Activated CD4-positive, alpha-beta T cell treated with anti-CD3 and anti-CD28 coated beads, Interleukin-2, Interleukin-4, amounts not matched to agents 100 ng/mL and 50 ng/mL, durations not matched to agents 16 hours and 8 hours (primary cell): ENCODE measurements at places on chromosomes 5 and 9.
A peak's percentile ranks its signal among the peaks of the same experiment; 100 is the strongest.

DNA sequence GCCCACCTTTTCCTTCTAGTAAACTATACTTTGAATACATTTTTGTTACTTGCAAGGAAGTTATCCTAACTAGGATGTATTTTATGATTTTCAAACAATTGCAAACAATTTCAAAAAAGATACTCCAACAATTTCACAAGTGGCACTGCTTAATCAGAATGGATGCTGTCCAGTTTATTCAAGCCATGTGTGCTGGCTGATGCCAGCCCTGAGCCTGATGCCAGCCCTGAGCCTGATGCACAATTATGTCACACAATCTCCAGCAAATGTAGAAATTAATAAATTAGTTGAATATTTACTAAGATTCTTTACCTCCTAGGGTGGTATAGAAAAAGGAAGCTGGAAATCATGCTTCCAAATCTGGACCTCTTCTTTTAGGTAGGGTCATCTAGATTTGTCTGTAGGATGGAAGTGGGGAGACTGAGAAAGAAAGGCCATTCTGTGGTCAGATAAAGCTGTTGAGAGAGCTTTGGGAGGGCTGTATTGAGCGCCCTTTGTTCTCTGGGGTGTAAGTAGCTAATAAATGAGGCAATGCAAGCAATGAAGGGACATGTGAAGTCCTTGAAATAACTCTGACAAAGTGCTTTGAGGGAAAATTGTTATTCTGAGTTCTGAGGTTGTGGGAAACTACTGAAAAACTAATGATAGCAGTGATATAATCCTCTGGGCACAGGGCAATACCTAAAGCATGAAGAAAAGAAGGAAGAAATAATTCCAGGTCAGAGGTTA, 5.8 kb upstream of the C6 start:
- no peak for DNase-seq

DNA sequence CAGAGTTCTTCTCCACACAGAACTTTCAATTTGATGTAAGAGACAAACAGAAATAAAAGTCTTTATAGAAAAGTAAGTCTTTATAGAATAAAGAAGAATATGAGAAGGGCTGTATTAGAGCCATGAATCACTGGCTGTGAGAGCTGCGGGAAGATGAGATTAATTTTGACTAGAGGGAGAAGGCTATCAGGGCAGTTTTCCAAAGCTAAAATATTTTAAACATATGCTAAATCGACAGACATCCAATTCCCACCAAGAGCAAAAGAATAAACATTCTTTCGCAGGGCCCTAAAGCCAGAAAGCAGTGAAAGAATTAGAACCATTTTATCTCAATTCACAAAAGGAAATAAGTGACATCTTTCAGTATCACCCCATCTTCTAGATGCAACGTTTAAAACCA, 208.3 kb upstream of the MAP3K1 start:
- DNase-seq = no peak

GRCh38 chr9:137136881-137137607, 1.9 kb upstream of the GRIN1 start:
- no peak for DNase-seq

DNA sequence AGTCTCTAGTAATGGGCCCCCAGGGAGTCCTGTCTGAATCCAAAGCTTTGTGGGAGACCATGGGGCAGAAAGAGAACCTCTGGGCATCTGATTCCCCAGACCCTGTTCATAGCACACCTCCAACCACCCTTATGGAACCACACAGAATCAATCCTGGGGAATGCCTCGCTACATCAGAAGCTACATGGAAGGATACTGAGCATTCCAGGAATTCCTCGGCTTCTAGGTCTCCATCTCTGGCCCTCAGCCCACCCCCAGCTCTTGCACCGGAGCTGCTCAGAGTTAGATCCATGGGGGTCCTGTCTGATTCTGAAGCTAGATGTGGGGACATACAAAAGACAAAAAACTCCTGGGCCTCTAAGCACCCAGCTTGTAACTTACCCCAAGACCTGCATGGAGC, 28.4 kb downstream of the VCP start:
- no peak for DNase-seq

- DNase-seq = no peak
Measured at GRCh38 chr9:134712926-134713325, 71.3 kb downstream of the COL5A1 start.

- no peak for DNase-seq
Measured at GRCh38 chr5:74372502-74373064, 267.9 kb downstream of the ENC1 start.

- DNase-seq = no peak
Measured at GRCh38 chr5:976849-977751, 31.5 kb upstream of the NKD2 start.

- no peak for DNase-seq
Measured at GRCh38 chr5:154834053-154834452, 16.4 kb downstream of the FAXDC2 start.

GRCh38 chr9:130912932-130913598, 16.5 kb upstream of the QRFP start:
- no peak for DNase-seq

DNA sequence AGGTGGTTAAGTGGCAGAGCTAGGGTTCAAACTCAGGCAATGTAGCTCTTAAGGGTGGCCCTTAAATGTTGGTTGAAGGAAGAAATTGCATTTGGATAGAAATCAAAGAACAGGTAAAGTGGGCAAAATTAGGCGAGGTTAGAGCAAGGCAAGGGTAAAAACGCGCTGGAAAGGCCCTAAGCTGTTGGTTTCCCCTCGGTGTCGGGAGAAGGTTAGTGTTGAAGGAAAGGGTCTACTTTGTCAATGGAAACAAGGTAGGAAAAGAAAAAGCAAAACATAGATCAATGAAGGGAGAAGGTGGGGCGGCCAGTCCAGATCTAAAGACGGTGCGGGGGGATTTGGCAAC, 431 bp downstream of the FASTKD3 start:
- DNase-seq = no peak

GRCh38 chr5:124871303-124871702, 124.9 kb upstream of the ZNF608 start:
- DNase-seq = no peak

- DNase-seq = no peak
Measured at GRCh38 chr5:172925336-172925948, 33.8 kb upstream of the RPL26L1 start.

- no peak for DNase-seq
Measured at GRCh38 chr9:34688329-34689115, 2.6 kb downstream of the CCL19 start.

- no peak for DNase-seq
Measured at GRCh38 chr9:27151693-27152404, 42.8 kb downstream of the TEK start.

GRCh38 chr9:70398145-70398556, 16.3 kb downstream of the KLF9 start:
- DNase-seq = peak; percentile 46

DNA sequence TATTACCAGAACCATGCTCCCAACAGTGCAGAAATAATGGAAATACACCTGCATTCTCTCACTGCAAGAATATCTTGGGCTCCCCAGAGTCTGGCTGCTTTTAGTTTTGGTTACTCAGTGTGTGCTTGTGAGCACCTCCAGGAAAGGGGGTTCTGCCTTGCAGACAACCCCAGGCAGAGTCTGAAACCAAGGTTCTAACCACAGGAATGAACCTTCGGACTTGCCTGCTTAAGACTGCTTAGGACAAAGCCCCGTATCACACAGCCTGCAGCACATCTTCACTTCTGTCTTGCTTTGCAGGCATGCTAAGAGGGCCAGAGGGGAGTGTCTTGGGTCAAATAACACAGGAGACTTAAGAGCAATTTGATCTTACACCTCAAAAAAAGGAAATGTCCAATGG, 94.8 kb upstream of the SPATA31C2 start:
- DNase-seq = no peak

GRCh38 chr9:35415402-35416097, 74.4 kb upstream of the RUSC2 start:
- DNase-seq = no peak

- DNase-seq = no peak
Measured at GRCh38 chr5:143882520-143882919, 70.6 kb downstream of the HMHB1 start.

- no peak for DNase-seq
Measured at GRCh38 chr5:31999470-31999869, 174.6 kb downstream of the GOLPH3 start.

DNA sequence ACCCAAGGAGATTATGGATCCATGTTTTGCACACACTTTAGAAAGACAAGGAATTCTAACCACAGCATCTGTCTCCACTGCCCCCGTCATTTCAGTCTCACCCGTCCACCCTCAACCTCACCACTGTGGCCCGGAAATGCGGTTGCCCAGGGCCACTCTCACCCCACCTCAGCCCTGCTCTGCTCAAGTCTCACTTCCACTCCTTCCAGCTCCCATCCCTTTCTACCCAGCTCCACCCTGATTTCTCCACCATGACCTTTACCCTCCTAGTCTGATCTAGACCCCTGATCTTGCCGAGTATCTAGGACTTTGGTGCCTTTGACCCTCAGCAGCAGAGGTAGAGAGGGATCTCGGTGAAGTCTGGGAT, 7.2 kb upstream of the KCNIP1 start:
- DNase-seq = no peak

DNA sequence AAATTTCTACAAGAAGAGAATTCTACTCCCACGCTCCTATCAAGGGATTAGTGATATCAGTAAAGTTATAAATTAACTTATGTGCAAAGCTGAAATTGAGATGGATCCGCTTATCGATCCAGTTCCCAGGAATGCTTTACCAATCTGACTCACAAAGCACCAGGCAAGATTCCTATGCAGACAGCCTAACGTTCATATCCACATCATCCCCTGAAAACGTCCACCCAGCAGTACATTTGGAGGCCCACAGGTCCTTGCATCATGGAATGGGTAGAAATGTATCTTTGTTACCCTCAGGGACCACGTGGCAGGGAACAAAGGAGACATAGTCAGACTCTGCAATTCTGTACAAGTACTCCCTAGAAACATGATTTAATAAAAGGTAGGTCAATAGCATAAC, 147.4 kb downstream of the ESM1 start:
- DNase-seq = no peak

DNA sequence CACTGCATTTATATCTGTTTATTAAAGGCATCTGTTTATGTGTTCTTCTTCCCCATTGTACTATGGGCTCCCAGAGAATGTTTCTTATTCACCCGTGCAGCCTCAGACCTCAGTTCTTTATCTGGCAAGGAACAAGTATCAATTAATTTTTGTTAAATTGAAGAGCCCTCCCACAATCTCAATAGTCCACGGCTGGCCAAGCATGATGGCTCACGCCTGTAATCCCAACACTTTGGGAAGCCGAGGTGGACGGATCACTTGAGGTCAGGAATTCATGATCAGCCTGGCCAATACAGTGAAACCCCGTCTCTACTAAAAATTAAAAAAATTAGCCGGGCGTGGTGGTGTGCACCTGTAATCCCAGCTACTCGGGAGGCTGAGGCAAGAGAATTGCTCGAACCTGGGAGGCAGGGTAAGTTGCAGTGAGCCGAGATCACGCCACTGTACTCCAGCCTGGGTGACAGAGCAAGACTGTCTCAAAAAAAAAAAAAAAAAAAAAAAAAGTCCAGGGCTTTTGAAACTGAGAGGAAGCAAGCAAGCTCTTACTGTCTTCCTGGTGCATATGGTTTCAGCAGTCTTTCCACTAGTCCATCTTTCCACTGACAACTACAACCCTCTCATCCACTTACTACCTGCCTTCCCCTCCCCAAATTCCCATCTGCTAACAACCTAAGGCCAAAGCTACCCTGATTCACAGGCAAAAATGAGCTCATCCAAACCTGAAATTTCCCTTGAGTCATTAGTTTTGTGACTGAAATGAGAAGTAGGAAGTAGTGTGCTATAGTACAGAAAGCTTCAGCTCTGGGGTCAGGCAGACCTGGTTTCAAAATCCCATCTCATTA, 2.3 kb upstream of the HK3 start:
- peak; percentile 58 for DNase-seq

DNA sequence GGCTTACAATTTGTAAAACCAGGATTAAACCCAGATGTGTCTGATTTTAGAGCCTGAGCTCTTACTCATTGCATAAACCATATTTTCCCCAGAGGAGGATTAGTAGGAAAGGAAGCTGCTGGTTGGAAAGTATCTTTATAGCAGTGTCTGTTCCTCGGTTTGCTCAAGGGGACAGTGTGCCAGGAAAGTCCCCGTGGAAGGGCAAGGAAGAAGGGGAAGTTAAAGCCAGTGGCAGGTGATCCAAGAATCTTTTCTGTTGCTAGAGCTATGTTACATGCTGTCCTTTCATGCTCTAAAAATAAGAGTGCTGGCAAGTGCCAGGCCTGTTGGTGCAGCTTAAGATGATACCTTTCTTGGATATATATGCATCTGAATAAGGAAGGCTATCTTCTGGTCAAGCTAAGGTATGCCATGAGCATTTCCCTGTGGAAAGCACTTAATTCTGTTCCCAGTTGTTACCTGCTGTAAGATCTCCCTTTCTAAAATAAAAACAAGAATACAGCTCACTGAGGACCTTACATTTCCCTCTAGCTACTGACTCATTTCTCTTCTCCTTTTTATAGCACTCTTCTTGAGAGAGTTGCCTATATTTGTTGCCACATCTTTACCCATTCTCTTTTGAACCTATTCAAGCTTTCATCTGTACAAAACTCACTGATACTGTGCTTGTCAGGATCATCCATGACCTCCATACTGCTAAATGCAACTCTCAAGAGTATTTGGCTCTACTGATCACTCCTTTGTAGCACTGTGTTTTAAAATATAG, 8.0 kb downstream of the PDCD1LG2 start:
- peak; percentile 49 for DNase-seq

- DNase-seq = peak; percentile 15
Measured at GRCh38 chr5:114361724-114362196, at the start of gene KCNN2. TSS of gene KCNN2 (plus strand) at chr5:114362070. CDS start at chr5:114362140, 70 bp downstream.

DNA sequence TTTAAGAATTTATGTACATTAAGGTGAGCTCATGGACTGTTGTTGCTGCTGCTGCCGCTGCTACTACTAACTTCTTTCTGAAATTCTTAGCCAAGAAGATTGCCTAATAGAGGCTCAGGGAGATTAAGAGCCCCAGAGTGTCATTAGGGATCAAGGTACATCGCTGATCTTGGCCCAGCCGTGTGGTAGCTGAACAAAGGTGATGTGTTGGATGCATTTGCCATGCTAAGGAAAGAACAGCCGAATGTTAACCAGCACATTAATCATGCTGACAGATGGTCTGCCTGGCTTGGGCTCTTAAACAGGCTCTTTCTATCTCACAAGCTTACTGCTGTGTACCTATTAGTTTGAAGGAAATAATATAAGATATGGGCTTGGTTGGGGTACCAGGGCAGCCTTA, 137.1 kb downstream of the KCTD16 start:
- DNase-seq = no peak

- no peak for DNase-seq
Measured at GRCh38 chr9:101674165-101674564, 64.3 kb downstream of the GRIN3A start.
